ENCODE measurements at places on chromosomes 7 and 10.

- DNase-seq = no peak
Observed at GRCh38 chr10:1595726-1596125, 141.6 kb downstream of the ADARB2 start.

DNA sequence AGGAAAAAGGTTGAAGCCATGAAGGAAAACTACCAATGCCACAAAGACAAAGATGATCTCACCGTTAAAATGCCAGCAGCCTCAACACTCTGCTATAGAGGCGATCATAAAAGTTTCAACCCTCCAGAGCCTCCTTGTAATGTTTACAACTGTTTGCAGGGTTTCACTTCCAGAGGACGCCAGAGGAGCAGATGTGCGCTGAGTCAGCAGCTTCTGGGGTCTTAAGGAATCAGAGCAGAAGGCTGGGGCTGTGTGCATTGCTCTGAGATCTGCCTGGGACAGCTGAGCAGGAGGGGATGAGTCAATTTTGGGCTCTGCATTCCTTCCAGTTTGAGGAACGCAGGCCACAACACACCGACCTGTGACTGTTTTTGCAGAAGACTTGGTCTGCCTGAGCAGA lies 98.3 kb downstream of the TMEM130 start:
- DNase-seq = no peak

GRCh38 chr10:21514129-21514817 lies 11.2 kb downstream of the SKIDA1 start:
- no peak for DNase-seq

DNA sequence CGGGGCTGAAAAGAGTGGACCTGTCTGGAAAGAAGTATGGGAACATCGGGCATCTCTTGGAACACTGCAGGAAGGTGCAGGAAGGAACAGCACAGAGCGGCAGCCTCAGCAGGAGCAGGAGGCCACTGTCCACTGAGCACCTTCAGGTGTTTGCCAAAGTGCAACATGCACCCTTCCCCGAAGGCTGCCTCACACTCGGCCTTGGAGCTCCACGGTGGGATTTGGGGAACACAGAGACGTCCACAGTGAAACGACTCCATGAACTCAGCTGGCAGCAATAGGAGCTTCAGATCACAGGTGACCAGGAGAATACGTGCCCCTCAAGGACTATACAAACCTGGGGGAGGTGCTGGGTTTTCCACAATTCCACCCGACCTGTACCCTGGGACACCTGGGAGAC lies 140.3 kb upstream of the RET start:
- no peak for DNase-seq

- DNase-seq = no peak
Observed at GRCh38 chr10:63258920-63259678, 126.0 kb downstream of the NRBF2 start.

DNA sequence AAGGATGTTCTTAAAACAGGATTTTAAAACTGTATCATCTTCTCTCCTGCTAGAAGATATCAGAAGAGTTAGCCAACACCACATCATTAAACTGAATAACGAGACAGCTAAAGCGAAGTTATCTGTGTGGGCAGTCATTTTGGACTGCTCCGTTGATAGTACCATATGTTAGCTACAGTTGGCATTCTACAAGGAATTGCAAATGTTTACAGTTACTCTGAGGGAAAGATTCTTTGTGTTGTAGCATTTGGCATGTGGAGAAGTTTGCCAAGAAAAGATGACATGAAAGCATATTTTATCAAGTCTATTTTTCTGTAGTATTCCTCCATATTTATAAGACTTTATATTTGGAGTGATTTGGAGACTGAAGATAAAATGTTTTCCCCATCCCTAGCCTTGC lies 464.4 kb upstream of the POM121L12 start:
- no peak for DNase-seq

- no peak for DNase-seq
Observed at GRCh38 chr10:91582153-91582554, 50.7 kb downstream of the PPP1R3C start.

GRCh38 chr7:157017603-157018327 lies 7.3 kb upstream of the MNX1 start:
- DNase-seq = no peak

DNA sequence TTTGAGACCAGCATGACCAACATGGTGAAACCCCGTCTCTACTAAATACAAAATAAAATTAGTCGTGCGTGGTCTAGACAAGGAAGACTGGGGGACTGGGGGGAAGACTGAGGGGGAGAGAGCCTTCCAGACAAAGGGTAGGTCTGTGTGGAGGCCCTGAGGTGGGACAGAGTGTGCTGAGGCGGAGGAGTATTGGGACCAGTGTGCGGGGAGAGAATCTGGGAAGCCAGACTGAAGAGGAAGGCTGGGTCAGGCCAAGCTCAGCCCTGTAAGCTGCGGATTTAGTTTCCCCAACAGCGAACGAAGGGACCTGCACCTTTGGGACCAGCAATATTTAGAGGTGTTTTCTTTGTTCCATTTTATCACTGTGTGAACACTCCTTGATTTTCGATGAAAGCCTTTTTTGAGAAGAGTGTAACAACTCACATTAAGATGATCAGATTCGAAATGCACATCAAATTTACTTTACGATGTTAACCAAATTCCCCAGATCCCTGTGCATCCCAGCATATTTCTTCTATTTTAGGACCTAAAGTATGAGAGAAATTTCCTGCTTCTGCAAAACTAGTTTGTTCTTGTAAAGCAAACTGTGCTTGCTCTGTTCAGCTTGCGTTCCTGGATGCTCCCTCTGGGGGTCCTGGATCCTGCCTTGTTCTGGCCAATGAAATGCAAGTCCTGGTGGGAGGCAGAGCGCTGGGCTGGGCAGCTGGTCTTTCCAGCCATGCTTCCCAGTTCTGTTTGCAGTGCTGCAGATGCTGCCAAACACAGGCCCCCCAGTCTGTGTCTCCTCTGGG lies 39.4 kb downstream of the PLAU start:
- DNase-seq = no peak
